ENCODE measurements at places on chromosomes 1 and 21.

DNA sequence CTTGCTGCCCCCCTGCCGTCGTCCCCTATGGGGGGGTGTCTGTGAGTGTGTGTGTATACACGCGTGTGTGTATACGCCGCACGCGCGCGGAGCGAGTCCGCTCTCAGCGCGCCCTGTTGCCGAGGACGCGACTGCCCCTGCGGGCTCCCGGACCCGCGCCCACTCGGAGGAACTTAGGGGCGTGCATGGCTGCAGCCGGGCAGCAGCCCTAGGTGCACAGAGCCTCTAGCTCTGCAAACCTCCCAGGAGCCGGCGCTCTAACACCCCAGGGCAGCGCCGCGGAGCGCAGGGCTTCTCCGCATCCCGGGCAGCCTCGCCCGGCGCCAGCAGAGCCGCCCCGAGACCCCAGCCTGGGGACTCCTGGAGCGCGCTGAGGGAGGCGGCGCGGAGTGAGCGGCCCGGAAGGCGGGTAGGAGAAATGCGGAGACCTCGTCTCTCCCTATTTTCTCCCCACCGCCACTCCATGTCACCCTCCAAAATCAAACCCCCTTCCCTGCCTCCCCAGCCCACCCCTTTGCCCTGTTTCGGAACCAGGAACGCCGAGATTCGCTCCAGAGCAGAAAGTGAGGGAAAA lies 574 bp downstream of the ITPKB start:
- no peak for DNase-seq

GRCh38 chr1:185574139-185574875 lies 159.9 kb upstream of the HMCN1 start:
- no peak for DNase-seq

- DNase-seq = no peak
Measured at GRCh38 chr1:60809204-60809980, 273.0 kb upstream of the NFIA start.

DNA sequence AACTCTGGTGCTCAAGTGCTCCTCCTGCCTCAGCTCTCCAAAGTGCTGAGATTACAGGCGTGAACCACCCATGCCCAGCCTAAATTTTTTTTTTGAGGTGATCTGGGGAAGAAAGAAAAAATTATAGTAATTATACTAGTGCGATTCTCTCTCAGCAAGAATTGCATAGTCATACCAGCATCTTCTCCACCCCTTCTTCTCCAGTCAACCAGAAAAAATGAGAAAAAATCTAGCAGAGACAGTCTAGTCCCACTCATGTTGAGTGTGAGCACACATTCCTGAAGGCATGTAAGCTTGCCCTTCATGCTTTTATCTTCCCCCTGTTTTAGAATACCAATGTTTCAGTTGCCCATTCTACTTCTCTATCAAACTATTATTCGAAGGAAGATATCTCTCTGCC lies 207.6 kb downstream of the S1PR1 start:
- DNase-seq = no peak

- DNase-seq = peak; percentile 61
Measured at GRCh38 chr1:68231627-68232288, 565 bp downstream of the WLS start.

DNA sequence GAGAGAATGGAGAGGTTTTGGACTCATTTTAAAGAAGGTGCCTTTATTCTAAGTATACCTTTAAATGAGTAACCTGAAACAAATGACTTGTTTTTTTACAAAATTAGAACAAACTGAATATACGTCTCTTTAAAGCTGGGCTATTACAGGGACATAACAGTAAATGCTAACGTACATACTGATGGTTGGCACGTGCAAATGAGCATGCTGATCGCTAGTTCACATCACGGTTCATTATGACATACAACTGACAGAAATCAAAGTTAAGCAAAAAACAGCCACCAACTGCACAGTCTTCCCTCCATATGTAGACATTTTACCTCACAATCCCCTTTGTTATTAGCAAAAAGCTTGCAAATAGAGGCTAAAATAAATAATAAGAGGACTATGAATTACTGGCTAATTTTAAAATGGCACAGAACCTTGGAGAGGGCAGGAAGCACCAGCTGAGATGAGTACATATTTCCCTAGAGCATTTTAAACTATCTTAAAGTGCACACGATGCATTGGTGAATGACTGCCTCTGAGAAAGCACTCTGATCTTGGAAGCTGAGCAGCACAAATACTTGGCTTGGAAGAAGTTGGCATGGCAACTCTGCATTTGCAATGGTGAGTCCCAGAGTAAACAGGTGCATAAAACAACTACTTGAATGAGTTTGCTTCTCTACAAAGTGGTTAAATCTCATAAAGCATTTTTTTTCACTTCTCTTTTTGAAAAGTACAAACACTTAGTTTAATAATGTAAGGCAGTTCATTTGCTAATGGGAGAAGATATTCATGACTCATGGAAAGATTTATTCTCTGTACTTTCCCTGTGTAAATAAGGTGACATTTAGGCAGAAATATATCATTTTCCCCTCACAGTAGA lies 204.7 kb downstream of the LHX8 start:
- DNase-seq = no peak

DNA sequence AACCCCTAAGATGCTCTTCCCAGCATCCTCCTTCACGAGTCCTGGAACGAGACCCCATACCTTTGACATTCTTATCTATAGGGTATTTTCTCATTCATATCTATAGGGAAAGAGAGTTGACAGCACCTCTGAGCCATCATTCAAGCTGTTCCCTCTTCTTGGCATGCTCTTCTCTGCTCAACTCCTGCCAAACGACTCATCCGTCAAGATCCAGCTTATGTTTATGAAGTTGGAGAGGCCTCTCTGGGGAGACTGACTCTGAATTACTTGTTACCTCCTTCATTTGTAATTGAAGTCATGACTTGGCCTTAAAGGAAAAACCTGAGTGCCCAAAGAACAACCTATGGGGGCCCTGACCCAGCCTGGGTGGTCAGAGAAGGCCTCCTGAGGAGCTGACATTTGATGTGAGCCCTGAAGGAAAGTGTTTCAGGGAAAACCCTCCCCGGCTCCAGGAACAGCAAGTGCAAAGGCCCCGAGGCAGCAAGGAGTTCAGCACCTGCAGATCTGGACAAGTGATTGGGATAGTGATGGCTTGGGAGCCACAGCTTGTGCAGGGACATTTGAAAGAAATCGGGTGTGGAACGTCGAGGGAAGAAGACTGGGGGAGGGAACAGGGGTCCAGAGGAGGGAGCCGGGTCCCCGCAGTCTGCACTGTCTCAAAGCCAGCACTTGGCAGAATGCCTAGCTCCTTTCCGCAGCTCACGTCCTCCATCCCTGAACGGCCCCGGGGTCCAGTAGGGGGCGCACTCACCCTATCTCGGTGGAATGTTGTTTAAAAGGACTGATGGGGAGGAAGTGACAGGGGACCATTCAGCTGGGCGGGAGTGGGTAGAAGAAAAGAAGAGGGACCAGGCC lies 14.0 kb upstream of the CDA start:
- DNase-seq = peak; percentile 55

DNA sequence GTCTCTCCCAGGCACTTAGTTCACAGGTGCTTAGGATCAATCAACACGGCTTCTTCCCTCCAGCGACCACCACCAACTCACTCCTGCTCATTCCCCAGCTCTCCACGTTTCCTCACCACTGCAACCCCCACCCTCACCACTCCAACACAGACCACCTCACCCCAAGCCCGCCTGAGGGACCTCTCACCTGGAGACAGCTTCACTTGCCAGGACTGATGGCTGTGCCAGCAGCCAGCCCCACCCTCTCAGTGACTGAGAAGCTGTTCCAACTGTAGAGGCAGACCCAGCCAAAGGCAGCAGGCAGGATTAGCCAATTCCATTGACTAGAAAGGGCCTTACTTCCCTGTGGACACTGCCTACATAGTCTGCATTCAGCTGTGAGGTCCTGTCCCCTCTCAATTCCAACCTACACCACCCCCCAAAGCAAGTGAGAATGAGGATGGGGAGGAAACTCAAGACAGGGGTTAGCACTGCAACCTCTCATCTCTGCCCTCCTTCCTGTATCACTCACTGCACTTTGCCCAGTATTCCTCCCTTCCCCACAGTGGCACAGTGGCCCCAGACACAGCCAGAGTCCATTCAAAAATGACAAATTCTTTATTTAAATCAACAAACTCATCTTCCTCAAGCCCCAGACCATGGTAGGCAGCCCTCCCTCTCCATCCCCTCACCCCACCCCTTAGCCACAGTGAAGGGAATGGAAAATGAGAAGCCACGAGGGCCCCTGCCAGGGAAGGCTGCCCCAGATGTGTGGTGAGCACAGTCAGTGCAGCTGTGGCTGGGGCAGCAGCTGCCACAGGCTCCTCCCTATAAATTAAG lies 7.6 kb downstream of the TAGLN2 start:
- no peak for DNase-seq

DNA sequence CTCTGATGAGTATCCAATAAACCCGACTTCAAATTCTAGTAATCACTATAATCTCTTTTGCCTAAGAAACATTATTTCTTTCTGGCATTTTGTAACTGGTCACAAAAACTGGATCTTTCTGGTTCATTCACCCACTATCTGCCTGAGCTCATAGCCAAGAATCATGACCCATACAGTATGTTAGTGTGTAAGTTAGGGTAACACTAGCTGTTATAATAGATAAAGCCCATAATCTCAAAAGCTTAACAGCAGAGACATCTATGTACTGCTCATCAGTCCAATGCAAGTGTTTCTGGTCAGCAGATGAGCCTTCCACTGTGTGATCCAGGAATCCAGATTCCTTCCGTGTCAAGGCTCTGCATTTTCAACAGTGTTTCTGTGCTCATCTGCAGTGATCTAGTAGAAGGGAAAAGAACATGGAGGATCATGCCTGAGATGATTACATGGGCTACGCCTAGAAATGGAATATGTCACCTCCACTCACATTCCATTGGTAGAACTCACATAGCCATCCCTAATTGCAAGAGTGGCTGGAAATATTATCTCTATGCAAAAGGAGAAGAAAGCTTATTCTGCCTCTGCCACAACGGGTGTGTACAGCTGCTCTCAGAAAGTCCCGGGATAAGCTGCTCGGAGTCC lies 27.7 kb downstream of the RRAGC start:
- no peak for DNase-seq

DNA sequence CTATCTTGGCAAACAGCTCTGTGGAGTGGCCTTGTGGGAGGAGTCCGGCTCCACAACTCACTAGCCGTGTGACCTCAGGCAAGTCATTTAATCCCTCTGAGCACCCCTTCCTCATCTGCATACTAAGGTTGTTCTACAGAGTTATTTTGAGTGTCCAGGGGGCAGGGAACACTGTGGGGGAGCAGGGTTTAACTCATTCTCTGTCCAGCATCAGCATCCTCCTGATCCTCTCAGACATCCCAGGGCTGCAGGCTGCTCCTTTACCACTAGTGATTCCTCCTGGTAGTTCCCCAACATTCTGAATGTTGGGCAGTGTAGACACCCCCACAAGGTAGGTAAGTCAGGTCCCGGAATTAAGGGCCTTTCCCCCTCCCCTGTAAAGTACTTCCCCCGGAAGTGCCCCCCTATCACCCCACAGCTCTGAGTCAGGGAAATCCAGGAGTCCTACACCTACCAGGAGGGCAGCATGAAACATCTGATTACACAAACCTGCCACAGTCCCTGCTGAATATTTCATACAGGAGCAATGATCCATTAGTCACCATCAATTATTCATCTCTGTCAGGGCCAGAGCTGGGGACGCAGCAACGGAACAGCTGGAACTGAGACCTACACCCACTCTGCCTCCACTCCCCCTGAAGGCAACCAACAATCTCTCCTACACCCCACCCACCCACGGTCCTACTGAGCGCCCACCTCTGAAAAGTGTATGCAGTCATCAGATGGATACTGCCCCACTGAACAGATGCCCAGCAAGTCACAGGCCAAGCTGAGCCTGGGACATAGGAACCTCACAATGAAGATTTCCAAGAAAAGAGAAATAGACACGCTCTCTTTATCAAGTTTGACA lies 20.5 kb downstream of the SYT2 start:
- DNase-seq = no peak

GRCh38 chr1:247552231-247552630 lies 3.3 kb downstream of the GCSAML start:
- no peak for DNase-seq

DNA sequence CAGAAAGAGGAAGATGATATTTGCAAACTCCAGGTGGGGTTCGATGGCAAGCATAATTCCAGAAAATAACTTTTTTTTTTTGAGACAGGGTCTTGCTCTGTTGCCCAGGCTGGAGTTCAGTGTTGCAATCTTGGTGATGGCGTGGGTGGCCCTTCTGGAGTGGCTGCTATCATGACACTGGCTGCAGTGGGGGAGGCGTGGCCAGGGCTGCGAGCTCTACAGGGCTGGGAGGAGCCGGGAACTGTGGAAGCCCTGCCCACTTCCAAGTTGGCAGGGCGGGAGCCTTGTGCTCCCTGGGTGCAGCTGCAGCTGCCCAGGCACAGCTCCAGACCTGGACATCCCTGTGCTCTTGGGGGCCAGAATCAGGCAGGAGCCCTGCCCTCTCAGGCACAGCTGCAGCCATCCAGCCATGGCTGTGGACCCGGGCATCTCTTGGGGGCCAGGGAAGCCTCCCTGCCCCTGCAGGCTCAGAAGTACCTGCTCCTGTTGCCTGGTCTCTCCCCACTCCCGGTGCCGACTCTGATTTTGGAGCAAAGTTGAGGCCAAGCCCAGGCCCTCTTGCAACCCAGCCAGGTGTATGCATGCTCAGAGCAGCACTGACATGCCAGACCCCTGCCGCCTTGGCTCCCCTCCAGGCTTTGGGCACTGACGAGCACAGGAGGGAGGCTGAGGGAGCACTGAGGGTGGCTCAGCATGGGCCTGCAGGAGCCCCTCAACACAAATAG lies 7.2 kb upstream of the BCL10 start:
- DNase-seq = no peak

GRCh38 chr1:208264469-208265121 lies 20.4 kb upstream of the PLXNA2 start:
- no peak for DNase-seq

DNA sequence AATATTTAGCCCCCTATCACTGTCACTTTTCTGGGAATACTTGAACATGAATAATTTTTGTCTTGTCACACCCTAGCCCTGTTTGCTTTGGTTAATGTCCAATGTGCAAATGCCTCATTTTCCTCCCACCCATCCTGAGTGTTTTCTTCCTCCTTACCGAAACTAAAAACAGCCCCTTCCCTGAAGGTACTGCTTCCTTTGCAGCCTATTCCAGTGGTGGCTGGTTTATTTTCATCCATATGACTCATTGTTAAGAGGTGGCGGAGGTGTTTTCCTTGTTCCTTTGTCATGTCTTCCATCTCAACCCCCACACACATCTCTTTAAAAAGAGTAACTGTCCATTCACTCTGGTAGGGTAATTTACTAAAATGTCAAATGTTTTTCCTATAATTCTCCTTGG lies 40.4 kb downstream of the CD55 start:
- no peak for DNase-seq

GRCh38 chr1:153206631-153207030 lies 3.4 kb downstream of the LELP1 start:
- DNase-seq = no peak

DNA sequence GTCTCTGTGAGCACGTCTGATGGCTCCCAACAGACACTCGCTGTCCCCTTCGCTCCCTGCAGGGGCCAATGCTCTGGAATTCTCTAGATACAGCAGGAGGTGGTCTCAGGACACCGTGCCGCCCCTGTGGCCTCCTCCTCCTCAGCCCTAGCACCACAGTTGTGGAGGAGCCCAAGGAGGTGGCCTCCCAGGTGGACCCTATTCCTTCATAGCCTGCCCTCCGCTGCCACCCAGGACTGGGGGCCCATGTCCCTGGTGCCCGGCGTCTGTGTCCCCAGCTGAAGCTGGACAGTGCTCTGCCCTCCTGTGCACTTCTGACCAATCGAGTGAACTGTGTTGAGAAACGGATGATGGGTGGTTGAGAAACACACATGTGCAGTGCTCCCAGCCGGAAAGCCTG lies 149.8 kb upstream of the ARHGEF16 start:
- no peak for DNase-seq
